A549 treated with ZK216348 at 1 μM for 4 hours (cell line): ENCODE measurements at places on chromosomes 5 and 9. TPM values are rescaled to one million over a fixed set of nuclear protein-coding genes. Genes with fewer than 3 reads are reported as not detected.

ADGRV1 gene
- total RNA-seq, result 0.57 to 0.91 TPM (median 0.78 TPM) in 5 replicates

IQGAP2 gene
- 0.95 to 2.7 TPM (median 1.7 TPM) in 5 replicates for total RNA-seq

TRAF1 gene
- total RNA-seq, result 2.1 to 4.2 TPM (median 3.2 TPM) in 5 replicates

PDE6A gene
- total RNA-seq, result 0.19 to 0.38 TPM (median 0.25 TPM) in 5 replicates
